EL (cell line): ENCODE measurements at places on chromosomes 6 and 20.

GRCh38 chr6:118325220-118325860 lies 222.8 kb upstream of the PLN start:
- DNase-seq: peak; percentile 51

- no peak for DNase-seq
These were observed 2.8 kb downstream of the PROCR start for GRCh38 chr20:35174458-35175216.

GRCh38 chr6:157599191-157599590 lies 218.2 kb downstream of the ZDHHC14 start:
- DNase-seq: no peak

- DNase-seq: peak; percentile 38
These were observed 22.3 kb upstream of the SAYSD1 start for GRCh38 chr6:39137245-39137644.
